Renal cortex interstitium (tissue), 15 donors: ENCODE measurements at places on chromosomes 6 and 20. TPM values are rescaled to one million over a fixed set of nuclear protein-coding genes. Genes with fewer than 3 reads are reported as not detected.

DNA sequence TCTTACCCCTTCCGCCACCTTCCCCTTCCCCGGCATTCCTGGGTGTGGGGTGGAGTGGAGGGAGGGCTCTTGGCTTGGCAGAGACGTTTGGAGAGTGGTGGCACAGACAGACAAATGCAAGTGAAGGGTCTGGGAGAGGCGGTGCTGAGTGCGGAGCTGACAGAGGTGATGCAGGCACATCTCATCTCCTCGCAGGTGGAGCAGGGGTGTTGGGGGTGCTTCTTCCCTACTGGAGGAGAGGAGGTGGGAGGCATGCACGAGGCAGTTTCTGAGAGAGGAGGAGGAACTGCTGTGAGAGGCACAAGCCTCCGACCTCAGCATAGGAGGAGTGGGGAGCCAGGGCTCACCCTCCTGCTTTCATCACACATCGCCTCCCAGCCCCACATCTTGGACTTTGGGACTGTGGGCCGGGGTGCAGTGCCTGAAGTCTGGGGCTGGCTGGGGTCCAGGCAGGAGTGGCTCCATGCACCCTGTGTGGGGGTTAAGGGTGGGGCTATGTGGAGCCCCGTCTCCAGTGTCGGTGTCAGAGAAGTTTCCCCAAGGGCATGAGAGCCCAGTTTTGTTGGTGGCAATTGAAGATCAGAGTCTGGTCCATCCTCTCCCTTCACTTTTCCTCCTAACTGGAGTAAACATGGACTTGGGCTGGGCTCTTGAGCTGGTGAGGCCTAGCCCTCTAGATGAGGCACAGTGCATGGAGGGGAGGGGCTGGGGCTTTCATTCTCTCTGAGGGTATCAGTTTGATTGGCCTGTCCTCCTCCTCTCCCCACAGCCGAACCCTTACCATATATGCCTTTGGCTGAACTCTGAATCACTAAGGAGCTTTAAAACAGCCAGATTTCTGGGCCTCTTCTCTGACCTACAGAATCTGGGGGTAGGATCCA is 20.2 kb upstream of the SLC22A7 start:
- no peak for DNase-seq

DNA sequence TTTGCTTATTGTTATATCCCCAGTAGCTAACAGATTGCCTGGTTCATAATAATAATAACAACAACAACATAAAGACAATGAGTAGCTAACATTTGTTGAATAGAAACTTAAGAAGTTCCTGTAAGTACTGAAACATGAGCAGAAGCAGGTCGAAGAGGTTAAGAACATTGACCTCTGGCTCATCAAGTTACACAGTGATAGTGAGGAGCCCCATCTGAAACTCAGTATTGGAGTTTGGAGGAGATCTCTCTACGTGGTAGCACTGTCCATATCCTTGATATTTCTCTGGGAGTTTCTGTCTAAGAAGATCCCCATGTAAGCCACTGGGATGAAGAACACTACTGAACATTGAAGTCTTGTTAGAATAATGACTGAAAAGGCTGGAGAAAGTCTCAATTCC is 600.4 kb downstream of the RFPL4B start:
- DNase-seq, result no peak

DNA sequence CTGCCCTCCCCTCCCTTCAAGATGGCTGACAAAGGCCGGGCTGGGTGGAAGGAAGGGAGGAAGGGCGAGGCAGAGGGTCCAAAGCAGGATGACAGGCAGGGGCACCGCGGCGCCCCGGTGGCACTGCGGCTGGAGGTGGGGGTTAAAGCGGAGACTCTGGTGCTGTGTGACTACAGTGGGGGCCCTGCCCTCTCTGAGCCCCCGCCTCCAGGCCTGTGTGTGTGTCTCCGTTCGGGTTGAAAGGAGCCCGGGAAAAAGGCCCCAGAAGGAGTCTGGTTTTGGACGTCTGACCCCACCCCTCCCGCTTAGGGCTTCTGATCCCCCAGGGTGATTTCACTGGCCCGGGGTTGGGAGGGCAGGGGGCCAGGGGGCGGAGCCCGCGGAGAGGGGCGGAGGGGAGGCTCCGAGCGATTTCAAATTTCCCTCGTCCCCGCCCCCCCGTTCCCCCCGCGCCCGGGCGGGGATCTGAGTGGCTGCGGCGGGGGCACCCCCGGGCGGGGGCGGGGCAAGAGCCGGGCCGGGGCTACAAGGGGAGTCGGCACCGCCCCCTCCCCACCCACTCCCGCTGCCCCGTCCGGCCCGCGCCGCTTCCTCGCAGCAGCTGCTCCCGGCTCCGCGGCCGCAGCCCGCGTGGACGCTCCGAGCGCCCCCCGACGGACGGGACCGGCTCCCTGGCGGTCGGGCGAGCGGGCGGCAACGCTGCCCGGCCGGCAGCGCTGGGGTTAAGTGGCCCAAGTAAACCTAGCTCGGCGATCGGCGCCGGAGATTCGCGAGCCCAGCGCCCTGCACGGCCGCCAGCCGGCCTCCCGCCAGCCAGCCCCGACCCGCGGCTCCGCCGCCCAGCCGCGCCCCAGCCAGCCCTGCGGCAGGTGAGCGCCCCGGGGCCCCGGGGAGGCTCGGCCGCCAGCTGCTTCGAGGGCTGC is at the start of gene DNMT3B:
Gene DNMT3B (plus strand): TSS at position 555 of the 923 bp plus-strand sequence. CDS start 17,939 bp downstream, outside the sequence.
- DNase-seq, result peak; percentile 69

PPP1R3G gene
- polyA plus RNA-seq, result 1.6 TPM

DNA sequence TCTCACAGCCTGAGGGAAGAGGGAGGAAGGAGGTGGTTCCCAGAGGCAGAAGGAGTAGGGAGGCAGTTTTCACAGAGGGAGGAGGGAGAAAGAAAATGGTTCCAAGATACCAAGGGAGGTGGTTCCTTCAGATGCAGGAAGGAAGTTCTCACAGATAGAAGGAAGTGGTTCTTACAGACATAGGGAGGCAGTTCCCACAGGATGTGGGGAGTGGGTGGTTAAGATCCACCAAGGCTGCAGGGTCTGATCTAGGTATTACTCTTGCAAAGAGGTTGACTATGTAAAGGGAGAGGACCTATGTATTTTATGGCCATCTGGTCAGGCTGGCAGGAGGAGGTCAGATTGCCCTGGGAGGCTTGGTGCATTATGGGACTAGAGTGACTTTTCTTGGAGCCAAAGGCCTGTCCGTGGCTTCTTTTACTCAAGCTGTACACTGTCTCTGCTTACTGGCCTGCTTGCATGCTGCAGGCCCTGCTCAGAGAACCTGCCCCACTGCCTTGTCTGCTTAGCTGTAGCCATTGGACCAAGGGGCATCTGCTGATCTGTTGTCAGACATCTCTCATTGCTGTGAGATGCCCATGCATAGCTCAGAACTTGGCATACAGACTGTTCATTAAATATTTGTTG is 283.7 kb downstream of the DHX35 start:
- DNase-seq, result no peak

TBXT gene
- not detected for polyA plus RNA-seq

GRCh38 chr20:62572980-62573379 is 69.3 kb upstream of the SLCO4A1 start:
- no peak for DNase-seq

ZNF322 gene
- polyA plus RNA-seq, result 37.9 TPM

RAMACL gene
- 0.18 TPM for polyA plus RNA-seq

DNA sequence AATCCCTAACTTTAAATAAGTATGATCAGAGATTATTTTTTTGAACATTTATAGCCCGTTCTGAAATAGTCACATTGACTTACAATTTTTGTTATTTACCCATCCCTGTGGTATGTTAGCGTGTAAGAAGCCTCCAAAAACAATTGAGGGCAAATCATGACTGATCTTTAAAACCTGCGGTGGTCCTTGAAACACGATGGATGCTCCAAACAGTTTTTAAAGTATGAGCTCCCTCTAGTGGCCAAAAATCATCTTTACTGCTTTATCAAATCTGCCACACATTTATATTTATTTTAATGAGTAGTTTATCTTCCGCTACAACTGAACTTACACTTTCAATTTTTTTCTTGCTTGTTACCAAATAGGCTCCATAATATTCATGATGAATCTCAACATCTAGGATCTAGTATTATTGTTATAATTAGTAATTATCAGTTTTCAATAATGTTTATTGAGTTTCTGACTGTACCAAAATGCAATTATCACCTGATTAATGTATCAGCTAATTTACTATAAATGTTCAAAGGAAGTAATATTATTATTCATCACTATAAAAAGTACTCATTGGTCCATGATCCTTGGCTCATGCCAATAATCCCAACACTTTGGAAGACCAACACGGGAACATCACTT is 52.2 kb downstream of the MARCKS start:
- DNase-seq, result peak; percentile 67

GRCh38 chr6:131394768-131395432 is 178.1 kb upstream of the ARG1 start:
- DNase-seq, result no peak

DNA sequence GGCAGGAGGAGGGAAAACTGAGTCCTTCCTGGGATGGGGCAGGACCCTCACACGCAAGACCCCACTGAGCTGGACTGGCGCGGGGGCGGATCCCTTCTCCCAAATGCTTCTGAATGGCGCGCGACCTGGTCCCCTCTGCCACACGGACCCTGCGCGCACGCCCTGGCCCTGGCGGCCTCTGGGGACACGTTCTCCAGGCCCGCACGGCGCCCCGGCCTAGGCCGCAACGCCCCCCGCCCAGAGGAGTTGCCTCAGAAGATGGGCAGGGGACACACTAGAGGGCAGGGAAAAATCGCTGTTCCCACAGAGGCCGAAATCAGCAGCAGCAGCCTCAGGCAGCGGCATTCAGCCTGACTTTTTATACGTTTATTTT is 45.2 kb upstream of the OSTM1 start:
- DNase-seq, result no peak

OR2J3 gene
- not detected for polyA plus RNA-seq

GRCh38 chr6:28825732-28826293 is 98.0 kb downstream of the TRIM27 start:
- DNase-seq, result no peak

- no peak for DNase-seq
Observed at GRCh38 chr6:33679761-33680160, 31.7 kb downstream of the UQCC2 start.

DNA sequence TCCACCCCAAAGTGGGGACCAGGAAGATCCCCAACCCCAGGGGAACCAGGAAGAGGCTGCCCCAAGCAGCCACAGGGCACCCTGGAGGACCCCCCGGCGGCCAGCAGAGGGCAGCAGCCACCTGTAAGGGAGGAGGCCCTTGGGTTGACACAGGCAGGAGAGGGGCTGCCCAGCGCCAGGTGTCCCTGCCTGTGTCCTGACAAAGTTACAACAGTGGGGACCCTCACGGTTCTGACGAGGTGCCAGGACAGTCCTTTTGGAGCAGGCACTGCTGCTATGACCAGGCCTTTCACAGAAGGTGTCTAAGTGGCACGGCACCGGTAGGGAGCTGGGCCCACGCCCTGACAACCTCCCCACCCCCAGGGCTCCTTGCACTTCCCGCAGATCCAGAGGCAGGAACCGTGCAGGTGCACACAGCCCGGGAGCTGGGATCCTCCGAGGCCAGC is 176.7 kb downstream of the BMP7 start:
- no peak for DNase-seq

PXDC1 gene
- polyA plus RNA-seq, result 23.4 TPM

DNA sequence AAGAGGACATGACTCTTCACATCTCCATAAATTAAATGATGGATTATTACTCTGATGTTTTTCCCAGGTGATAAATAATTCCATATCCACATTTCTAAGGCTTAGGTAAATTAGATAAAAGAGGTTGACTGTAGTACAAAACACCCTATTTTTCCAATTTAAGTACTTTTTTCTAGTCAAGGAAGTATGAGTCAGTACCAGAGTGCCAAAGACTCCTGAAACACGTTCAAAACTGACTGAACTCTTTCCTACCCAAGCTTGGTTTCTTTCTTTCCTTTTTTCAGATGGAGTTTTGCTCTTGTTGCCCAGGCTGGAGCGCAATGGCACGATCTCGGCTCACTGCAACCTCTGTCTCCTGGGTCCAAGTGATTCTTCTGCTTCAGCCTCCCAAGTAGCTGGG is 85.0 kb downstream of the DOK5 start:
- DNase-seq, result no peak

ASF1A gene
- 32.5 TPM for polyA plus RNA-seq

- no peak for DNase-seq
Observed at GRCh38 chr6:39048481-39049399, at the start of gene GLP1R. Gene GLP1R, plus strand, starts transcription at chr6:39048781. Its CDS starts 60 bp downstream, at chr6:39048841.

DNA sequence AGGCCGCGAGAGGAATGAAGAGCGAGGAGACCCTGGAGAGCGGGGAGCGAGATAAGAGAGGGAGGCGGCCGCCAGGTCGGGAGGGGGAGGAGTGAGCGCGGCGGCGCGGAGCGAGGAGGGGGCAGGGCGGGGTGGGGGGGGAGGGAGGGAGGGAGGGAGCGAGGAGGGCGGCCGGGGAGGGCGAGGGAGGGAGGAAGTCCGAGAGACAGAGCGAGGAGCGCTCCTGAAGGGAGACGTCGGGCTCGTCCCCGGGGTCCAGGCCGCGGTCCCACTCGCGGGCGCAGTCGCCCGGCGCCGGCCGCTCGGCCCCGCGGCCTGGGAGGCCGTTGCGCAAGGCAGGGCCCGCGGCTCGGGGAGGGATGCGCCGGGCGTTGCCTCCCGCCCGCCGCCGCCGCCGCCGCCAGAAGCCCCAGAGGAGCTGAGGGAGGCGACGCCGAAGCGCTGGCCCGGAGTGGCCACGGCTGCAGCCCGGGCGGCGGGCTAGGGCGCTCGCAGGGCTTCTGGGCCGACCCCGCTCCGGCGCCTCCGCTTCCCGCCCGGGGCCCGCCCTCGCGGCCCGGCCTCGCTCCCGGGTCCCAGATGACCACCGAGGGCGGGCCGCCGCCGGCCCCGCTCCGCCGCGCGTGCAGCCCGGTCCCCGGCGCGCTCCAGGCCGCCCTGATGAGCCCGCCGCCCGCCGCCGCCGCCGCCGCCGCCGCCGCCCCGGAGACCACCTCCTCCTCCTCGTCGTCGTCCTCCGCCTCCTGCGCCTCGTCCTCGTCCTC is at the start of gene FOXF2:
Gene FOXF2 (plus strand): TSS at position 208 of the 764 bp plus-strand sequence. CDS start 372 bp downstream, at position 580.
- no peak for DNase-seq

CTAGE9 gene
- polyA plus RNA-seq, result not detected

DNA sequence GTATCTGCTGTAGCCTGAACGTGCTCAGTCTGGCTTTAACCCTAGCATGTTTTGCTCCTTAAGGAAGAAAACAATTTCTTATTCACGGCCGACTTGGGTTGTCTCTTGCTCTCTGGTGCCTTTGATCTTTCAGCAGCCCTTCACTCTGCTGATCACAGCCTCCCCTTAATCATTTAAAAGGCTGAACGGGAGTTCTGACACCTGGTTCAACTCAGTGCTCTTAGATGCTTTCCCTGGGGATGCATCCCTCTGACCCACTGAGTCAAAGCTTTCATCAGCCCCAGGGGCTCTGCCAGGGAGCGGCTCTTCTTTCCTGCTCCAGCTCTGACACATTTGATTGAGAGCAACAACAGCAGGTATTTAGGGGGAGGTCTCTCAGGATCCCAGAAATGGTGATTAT is 79.0 kb upstream of the FYN start:
- DNase-seq, result no peak

GRCh38 chr6:164216368-164216767 is 801.9 kb downstream of the QKI start:
- DNase-seq, result no peak

DNA sequence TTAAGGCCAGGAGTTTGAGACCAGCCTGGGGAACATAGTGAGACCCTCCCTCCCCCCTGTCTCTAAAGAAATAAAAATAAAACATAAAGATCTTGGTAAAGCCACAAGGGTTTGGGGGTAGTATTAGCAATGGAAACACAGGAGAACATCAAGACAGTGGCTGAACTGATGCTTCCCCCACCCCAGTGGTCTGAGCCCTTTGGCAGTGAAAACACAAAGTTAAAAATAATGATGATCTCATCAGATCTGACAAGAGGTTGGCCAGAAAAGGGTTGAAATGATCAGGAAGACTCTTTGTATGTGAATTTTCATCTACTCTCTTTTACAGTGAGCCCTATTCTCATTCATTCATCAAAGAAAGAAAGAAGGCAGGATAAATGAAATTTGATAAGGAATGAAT is 93.7 kb downstream of the KCNB1 start:
- no peak for DNase-seq
